ENCODE measurements at places on chromosomes 2 and 18.

- DNase-seq: peak; percentile 45
Observed at GRCh38 chr2:73268830-73269685, 15.2 kb downstream of the FBXO41 start.

DNA sequence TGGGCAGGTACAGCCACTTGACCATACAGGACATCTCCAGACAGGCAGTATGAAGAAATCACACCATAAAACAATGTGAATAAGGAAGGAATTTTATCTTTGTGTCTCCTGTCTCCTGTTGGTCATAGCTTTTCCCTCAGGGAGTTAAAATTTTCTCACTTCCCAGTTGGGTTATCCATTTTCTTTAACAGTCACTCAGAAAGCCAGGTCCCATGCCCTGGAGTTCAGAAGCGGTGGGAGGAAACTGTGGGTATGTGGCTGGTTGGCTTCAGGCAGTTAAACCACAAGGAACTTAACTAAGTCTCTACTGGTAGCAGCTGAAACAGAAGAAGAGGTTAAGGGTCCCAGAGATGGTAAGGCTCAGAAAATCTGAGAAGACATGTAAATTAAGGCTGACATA is 6.5 kb upstream of the SMAD2 start:
- no peak for DNase-seq

- no peak for DNase-seq
Observed at GRCh38 chr2:169526451-169526850, 16.9 kb downstream of the KLHL41 start.

DNA sequence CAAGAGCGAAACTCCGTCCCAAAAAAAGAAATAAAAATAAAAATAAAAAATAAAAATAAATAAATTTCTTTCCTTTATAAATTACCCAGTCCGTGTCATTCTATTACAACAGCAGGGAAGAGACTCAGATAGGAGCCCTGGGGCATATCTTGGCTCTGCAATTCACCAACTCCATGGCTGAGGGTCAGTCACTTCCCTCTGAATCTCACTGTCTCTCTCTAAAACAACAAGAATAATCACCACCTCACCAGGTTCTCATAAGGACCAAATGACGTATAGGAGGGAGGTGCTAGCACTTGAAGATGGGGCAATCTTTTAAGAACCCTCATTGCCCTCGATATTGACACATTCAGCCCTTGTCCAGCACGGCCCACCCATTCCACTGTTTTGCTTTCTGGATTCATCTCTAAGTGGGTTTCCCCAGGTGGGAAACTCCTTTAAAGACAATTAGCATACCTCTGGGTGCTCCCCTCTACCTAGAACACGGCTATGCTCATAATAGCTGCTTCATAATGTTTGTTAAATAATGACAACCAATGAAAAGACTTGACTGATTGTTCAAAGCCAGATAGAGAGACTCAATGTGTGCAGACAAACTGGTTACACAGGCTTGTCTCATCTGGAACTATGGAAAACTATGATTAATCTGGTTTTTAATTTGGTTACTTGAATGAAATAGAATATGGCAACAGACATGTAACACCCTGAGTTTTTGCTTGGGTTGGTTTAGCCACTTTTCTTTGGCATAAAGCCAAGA is 15.1 kb downstream of the MYCN start:
- DNase-seq: no peak

- DNase-seq: no peak
Observed at GRCh38 chr2:47173986-47174732, 19.1 kb upstream of the STPG4 start.

DNA sequence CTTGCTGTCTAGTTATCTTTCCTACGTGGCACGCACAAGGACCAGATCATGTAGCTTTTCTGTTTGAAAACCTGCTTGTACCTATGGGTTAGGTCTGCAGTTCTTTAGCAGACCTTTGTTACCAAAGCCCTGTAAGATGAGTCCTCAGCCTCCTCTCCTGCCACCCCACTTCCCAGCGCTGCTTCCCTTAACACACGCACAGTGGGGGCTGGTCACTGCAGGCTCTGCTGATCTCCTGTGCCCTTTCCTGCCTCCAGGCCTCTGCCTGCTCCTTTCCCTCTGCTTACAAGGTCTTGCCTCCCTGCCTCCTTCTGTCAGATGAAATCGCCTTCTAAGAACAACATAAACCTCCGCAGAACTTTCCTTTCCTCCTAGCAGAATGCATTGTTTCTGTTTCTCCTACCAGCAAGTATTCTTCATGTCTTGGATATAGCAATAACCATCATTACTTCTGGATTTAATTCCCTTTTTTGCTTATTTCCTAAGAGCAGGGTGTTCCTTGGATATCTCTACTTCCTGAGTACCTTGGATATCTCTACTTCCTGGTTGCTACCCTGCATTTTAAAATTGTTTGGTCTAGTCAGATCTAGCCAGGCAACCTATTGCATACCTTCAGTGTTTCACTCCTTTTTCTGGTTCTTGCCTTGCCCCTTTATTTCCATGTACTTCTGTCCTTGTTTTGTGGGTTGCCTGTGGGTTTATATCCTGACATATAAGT is 159.6 kb upstream of the ALPP start:
- no peak for DNase-seq

DNA sequence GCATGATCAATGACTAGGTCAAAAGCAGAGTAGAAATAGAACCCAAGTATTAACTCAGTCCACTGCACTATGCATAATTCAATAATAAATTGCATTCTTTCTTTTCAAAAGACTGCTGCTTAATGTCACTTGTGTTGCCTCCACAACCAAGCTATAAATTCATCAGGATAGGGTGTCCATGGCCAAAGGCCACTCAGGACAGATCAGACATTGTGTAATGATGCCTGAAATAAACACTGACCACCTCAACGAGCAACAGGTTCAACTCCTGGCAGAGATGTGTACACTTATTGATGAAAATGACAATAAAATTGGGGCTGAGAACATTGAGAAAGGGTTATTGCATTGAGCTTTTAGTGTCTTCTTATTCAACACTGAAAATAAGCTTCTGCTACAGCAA is 194.5 kb upstream of the SPOPL start:
- DNase-seq: no peak

GRCh38 chr2:68251855-68252399 is 405 bp downstream of the PPP3R1 start:
- peak; percentile 13 for DNase-seq

- DNase-seq: no peak
Observed at GRCh38 chr18:79156327-79156726, 87.1 kb downstream of the ATP9B start.

DNA sequence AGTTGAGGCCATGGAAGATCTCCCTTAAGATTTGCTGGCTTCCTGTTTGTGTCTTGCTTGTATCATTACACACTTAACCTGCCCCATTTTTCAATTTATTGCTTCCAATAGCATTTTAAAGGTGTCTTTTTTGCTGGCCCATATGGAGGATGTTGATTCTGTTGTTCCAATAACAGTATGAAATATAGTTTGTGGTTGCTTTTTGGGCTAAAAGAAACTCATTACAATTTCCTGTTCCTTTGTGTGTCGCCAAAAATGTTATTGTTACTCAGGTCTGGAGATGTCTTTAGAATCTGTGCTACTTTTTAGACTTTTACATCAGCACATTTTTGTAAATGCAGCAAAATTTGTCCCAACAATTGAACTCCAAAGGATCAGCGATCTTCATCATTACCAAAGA is 234.0 kb upstream of the ITGA4 start:
- no peak for DNase-seq

DNA sequence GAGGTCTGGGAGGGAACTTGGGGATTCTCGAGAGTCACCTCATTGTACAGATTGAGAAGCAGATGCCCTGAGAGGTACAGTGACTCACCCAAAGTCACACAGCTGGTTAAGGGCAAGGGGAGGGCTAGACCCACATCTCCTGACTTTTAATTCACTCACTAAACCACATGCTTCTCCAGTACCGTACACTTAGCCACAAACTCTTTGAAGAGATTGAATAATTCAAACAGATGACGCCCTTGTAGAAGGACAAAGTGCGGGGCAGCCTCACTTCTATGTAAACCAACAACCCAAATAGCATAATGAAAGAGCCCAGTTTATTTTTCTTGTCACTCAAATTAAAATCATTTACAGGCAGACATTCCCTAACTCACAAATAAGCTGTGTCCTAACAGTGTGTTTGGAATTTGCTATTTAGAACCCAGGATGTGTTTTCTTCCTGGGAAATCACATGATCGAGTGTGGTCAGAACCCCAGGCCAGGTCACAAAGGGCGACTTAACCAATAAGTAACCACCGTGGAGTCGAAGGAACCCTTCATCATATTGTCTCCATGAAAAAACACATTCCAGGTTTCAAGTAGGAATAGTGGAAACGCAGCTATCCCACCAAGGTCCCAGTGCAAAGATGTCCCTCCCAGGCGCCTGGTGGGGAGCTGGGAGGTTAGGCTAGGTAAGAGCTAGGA is 35.8 kb upstream of the PTPN4 start:
- DNase-seq: no peak

- DNase-seq: no peak
Observed at GRCh38 chr2:17272170-17272569, 246.1 kb downstream of the RAD51AP2 start.

DNA sequence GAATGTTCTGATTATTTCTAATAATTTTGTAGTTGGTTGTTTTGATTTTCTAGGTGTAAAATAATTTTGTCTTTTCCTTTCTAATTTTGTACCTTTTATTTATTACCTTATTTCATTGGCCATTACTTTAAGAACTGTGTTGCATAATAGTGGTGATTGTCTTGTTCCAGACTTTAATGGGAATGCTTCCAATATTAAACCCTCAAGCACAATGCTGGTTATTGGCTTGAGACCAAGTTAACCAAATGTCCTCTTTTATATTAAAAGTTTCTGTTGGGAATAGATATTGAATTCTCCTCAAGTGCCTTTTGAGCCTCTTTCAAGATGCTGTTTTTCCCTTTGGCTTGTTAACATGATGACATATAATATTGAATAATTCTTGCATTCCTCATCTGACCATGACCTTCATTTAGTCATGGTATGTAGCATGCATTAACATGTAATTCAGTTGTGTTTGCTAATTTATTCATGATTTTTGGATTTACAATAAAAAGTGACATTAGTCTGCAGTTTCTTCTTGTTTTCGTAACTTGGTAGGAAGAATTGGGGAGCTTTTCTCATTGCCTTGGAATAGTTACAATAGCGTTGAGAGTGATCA is 141.7 kb downstream of the DIS3L2 start:
- DNase-seq: no peak

DNA sequence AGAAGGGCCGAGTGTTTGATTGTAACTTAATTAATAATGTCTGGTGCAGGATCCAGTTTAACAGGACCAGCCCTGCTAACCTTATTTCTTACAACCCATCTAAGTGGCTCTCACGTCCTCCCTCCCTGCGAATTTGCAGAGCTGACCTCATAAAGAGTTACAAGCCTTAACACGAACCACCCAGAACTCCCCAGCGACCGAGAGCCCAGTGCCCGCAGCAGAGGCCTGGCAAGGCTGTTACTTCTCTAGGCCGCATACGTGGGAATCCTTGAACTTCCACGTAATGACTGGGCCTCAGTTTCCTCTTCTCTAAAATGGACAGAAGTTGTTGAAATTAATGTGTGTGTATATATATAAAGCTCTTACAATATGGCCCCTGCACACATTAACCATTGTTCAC is 55.5 kb downstream of the PXDN start:
- no peak for DNase-seq

GRCh38 chr2:237434866-237435311 is 20.9 kb upstream of the COL6A3 start:
- DNase-seq: peak; percentile 46

- DNase-seq: no peak
Observed at GRCh38 chr2:45964223-45964841, 312.9 kb downstream of the PRKCE start.

DNA sequence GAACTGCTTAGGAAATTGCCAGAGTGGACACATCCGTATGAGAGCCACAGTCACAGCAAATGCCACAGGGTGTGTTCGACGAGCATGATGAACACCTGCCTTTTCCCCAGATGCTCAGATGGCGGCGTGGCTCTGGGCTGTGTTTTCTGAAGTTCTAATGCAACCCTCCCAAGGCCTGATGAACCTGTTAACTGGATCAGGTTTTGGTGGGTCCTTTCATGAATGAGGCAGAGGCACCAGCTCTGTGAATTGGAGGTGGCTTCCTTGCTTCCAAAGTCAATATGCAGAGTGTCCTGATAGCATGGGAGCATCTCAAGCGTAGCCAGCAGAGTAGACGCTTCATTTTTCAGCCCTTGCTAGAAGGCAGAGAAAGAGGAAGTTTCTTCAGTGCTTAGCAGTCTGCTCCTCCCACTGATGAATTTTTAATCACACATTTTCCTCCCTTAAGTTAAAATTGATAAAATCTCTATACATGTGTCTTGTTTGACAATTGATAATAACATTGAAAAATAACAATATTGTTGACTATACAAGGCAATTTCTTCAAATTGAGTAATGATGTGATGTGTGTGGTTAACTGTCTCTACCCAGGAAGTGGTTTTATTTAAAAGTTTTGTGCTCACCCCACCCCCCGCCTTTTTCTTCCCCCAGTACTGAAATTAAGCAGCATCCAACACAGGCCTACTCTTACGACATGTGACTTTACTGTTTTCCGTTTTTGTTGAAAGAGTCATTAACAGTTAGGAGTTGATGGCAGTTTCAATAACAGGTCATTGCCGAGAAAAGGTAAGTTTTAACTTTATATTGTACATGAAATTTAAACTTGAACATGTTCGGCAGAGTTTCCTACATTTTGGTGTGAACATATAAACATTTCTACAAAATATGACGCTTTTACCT is at the start of gene ARHGAP15:
Gene ARHGAP15 (plus strand): TSS at position 739 of the 900 bp plus-strand sequence.
- peak; percentile 24 for DNase-seq

- DNase-seq: no peak
Observed at GRCh38 chr2:13067508-13067907, 350.8 kb downstream of the TRIB2 start.

DNA sequence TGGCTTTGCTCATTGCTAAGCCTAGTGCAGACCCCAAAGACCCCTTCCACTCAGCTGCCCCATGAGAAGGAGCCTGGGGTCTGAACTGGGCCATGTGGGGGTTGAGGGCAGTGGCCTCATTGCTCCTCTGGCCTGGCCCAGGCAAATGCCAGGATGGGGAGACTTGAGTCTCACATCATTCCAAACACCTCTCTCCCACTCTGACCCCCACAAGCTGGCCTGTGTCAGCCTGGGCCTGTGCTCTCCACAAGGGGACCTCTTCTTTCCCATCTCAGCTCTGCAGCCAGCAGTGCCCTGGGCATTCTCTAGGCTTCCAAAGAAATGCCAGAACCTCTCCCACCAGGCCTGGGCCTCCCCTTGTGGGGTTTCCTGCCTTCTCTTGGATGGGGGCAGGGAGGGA is 45.8 kb upstream of the OTOF start:
- no peak for DNase-seq

- no peak for DNase-seq
Observed at GRCh38 chr2:235920216-235920865, 247.8 kb downstream of the GBX2 start.

- no peak for DNase-seq
Observed at GRCh38 chr18:50647237-50647636, 87.3 kb downstream of the MAPK4 start.

- no peak for DNase-seq
Observed at GRCh38 chr2:38591152-38591551, 11.6 kb downstream of the HNRNPLL start.

GRCh38 chr2:42342795-42343241 is 18.2 kb downstream of the COX7A2L start:
- DNase-seq: no peak

DNA sequence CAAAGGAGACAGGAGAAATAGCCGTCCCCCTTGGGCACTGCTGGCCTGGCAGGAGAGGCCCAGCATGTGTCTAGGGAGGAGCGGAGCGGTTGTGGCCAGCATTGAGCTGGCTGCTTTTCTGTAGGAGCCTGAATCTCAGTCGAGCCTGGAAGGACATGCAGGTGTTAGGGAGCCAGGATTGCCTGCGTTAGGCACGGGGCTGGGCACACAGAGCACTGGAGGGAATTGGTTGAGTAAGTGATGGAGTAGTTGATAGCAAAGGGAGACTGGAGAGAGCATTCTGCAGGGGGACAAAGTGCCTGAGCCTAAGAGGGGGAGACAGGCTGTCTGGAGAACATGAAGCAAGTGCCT is 22.8 kb downstream of the ASAP2 start:
- no peak for DNase-seq

Measured in stimulated activated CD8-positive, alpha-beta memory T cell treated with anti-CD3 and anti-CD28 coated beads, Interleukin-7, amount 100 ng/mL, for 1 hour (primary cell).